MCF 10A (cell line): ENCODE measurements at places on chromosomes 12 and 14. TPM values are rescaled to one million over a fixed set of nuclear protein-coding genes. Genes with fewer than 3 reads are reported as not detected.

The SPIC gene
- not detected in 2 replicates for total RNA-seq

The ISCU gene
- 115 and 125 TPM in 2 replicates for total RNA-seq

The LRP6 gene
- total RNA-seq: 24.9 and 27.6 TPM in 2 replicates

The CMKLR1 gene
- total RNA-seq: 0.12 and 0.25 TPM in 2 replicates

The EMP1 gene
- total RNA-seq: 193 and 230 TPM in 2 replicates

The PROX2 gene
- total RNA-seq: not detected in 2 replicates

The COL2A1 gene
- total RNA-seq: 0.12 TPM in 1 of 2 replicates, not detected in the other

The HOXC6 gene
- total RNA-seq: 7.1 and 11.5 TPM in 2 replicates

The DIO3 gene
- total RNA-seq: not detected in 2 replicates

The KRT80 gene
- total RNA-seq: 27.4 and 52.3 TPM in 2 replicates

The MSI1 gene
- total RNA-seq: not detected in 2 replicates

The PTGDR gene
- total RNA-seq: not detected in 2 replicates

The RERGL gene
- 0.37 TPM in 1 of 2 replicates, not detected in the other for total RNA-seq

The TPPP2 gene
- not detected in 2 replicates for total RNA-seq

The SLC17A8 gene
- not detected in 2 replicates for total RNA-seq

The CAPS2 gene
- total RNA-seq: 3.7 and 8.9 TPM in 2 replicates

The PTCSC3 gene
- total RNA-seq: not detected in 2 replicates

The PLD4 gene
- not detected in 2 replicates for total RNA-seq

The MYO1H gene
- total RNA-seq: not detected in 2 replicates

The ALDH1L2 gene
- 165 TPM in 2 replicates for total RNA-seq

The MYBPC1 gene
- total RNA-seq: 0.29 and 0.70 TPM in 2 replicates

The RFX4 gene
- not detected in 2 replicates for total RNA-seq

The C14orf180 gene
- total RNA-seq: not detected in 2 replicates

The PLEKHG7 gene
- total RNA-seq: not detected in 2 replicates
